ENCODE measurements at places on chromosomes 5 and 9.
A peak's percentile ranks its signal among the peaks of the same experiment; 100 is the strongest.

DNA sequence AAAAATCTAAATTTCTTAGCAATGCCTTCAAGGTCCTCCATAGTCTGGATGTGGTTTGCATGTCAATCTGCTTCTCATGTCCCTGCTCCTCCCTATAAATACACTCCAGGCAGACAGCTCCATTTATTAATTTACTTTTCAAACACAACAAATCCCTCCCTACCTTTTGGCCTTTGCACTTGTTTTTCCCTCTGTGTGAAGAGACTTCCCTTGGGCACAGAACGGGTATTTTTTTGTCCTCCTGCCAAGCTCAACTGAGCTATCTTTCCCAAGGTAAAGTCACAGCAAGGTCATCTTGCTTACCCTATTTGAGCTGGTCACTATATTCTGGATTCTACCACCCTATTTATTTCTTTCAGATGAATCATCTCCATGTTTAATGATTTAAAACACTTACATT lies 159.6 kb upstream of the ANKH start:
- DNase-seq: no peak

DNA sequence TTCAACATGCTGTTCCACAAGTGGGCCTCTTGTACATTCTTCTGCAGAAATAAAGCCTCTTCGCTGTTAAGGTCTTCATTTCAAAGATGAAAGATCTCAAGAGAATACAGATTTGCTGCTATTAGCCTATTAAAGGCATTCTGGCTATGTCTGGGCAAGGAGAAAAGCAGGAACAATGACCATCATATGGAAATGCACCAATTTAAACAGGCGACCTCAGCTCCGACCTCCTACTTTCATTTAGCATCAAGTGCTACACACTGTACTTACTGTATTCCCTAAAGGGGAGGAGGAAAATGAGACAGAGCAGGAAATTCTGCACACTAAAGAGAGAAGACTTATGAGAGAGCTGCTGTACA lies 64.8 kb downstream of the HABP4 start:
- no peak for DNase-seq

GRCh38 chr9:90801973-90802322 lies 329 bp downstream of the SYK start:
- DNase-seq: no peak

DNA sequence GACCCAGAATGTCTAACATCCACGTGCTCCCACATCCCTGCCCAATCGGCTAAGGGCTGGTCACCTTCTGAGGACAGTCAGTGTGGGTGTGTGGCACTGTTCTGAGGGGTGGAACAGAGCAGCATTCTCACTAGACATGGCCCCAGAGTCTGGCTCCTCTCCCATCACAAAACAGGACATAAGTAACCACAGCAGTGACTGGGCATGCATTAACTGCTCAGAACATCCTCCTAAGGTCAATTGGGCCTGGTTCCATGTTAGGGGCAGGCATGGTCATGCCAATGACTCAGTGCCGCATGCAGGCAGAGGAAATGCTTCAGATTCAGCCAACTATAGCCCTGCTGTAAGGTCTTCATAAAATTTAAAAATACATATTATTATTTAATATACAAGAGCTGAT lies 12.9 kb downstream of the MACROH2A1 start:
- no peak for DNase-seq

DNA sequence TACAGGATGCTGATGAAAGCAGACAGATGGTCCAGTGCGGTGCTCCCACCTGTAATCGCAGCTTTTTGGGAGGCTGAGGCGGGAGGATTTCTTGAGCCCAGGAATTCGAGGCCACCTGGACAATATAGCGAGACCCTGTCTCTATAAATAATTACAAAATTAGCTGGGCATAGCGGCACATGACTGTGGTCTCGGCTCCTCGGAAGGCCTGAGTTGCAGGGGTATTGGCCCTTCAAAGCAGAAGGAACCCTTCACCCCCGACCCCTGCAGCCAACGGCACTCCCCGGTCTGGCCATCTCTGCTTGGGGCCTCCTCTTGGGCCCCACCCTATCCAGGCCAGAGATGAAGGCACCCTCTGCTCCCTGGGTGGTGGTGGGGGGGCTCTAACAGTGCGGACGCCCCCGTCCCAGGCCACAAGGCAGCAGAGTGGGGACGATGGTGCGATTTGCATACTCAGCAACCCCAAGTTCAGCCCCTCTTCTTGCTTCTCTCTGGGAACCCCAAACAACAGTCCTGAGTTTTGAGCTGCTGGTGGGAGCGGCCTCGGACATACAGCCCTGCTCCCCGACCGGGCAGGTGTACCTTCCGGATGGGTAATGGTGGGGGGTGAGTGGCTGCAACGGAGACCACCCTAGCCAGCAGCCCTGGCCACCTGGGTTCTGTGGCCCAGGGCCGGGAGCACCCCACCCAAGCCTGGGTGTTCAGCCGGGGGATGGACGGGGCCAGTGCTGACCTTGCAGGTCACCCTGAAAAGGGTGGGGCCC lies 50.7 kb downstream of the NACC2 start:
- DNase-seq: no peak

- DNase-seq: no peak
These were observed 334.2 kb downstream of the PDE4D start for GRCh38 chr5:59559323-59559722.

- DNase-seq: peak; percentile 19
These were observed 587.6 kb upstream of the CDH18 start for GRCh38 chr5:20575571-20575970.

DNA sequence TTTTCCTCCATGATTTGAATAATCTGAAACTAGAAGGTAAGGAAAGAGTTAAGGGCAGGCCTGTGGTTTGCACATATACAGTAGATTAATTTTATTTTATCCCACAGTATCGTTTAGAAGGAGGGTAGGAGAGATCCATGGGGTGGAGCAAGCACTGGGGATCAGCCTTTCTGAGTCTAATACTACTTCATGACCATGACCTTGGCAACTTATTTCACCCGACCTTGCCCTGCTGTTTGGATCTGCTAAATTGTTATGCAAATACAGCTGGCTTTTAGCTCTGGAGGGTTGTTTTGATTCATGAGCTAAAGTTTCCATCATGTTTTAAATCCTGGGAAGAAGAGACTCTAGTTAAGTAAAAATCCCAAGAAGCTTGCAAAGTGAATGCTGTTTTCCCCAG lies 864 bp upstream of the GRIN3A start:
- DNase-seq: no peak

DNA sequence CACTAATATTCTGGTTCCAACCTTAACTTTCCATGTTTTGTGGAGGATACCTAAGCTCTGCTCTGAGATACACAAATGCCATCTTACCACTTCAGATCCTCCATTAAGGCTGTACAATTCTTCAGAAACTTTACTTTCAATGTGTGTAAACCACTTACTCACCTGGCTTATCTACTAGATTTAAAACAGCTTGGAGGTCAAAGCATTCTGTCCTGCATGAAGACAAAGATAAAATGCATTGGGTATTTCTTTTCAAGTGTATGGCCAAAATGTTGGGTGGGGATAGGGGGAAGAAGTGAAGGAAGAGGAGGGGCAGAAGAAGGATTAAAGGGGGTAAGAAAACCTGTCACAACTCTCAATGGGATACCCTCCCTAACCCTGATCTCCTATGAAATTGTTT lies 939 bp downstream of the GOLGA1 start:
- DNase-seq: no peak

GRCh38 chr9:15157381-15157780 lies 149.6 kb downstream of the TTC39B start:
- DNase-seq: no peak

GRCh38 chr5:98535901-98536300 lies 237.6 kb upstream of the RGMB start:
- DNase-seq: no peak

DNA sequence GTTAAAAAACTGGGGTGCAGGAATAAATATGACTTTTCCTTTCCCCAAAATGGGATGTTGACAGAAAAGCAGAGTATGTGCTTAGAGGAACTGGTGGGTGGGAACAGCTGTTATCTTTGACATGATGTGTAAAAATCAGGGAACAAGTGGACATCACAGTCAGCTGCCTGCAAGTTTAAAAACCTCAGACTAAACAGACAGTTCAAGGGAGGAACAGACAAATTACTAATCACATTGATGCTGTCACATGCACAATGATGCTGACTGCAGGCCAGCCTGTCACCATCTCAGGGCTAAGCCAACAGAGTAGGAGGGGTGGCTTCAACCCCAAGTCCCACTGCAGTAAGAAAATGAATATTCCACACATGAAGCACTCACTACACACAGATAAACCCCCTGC lies 38.2 kb upstream of the UBAP2 start:
- peak; percentile 34 for DNase-seq

DNA sequence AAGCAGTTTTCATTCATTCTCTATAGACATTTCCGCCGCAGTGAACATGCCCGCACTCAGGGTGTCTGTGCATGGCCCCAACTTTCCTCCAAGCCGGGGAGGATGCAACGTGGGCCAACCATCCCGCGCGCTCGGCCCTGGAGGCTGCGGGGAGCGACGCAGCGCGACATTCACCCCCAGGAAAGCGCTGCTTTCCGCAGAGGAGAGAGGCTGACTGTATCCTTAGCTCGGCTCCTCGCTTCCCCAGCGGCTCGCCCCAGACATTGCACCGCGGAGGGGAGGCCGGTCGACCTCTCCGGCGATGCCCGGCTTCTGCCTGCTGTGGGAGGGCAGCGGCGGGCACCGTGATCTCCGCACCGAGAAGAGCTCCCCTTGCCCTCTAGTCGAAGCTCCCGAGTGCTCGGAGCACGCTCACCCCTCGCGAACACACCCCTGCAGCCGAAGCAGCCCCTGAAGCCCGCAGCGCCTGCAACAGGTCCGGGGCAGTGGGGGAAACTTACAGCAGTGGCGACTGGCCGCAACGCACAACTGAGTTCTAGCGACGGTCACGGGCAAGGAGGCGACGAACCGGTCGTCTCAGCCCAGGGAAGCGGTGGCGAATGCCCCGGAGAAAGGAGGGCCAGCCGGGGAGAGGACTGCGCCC lies 600 bp downstream of the ENC1 start:
- no peak for DNase-seq

- peak; percentile 85 for DNase-seq
These were observed at the start of gene SPOCK1 for GRCh38 chr5:137498736-137499505. Gene SPOCK1, minus strand, starts transcription at chr5:137499326.

DNA sequence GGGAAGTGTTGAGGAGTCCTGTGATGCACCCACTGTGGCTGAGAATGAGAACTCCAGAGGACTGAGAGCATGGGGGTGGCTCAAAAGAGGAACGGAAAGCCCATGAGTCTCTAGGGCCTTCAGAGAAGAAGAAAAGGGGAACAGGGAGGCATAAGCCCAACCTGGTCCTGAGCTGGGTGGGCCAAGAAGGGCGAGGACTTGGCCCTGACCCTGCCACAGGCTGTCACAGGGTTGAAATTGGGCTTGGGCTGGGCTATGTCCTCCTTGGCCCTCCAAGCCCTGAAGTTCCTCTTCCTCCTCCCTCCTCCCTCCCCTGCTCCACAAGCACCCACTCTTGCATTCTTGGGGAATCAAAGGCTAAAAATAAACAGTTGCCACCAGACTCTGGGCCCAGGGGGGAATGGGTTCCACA lies 49.3 kb upstream of the PPARGC1B start:
- peak; percentile 79 for DNase-seq

DNA sequence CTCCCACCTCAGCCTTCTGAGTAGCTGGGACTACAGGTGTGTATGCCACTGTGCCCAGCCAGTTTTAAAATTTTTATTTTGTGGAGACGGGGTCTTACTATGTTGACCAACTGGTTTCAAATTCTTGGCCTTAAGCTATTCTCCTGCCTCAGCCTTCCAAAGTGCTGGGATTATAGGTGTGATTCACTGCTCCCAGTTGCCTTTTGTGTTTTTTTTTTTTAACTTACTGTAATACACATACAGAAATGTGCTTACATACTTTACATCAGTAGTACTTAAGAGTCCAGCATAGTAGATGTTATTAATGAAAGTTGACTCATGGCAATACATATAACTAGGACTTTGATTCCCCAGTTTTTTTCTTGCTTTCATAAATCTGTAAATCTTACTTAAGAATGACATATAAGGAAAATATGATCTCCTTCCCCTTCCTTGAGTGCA lies 4.7 kb downstream of the MAN2A1 start:
- DNase-seq: no peak

- DNase-seq: no peak
These were observed 179.0 kb upstream of the PITX1 start for GRCh38 chr5:135213027-135213386.
